ENCODE measurements at places on chromosomes 1 and 21.

DNA sequence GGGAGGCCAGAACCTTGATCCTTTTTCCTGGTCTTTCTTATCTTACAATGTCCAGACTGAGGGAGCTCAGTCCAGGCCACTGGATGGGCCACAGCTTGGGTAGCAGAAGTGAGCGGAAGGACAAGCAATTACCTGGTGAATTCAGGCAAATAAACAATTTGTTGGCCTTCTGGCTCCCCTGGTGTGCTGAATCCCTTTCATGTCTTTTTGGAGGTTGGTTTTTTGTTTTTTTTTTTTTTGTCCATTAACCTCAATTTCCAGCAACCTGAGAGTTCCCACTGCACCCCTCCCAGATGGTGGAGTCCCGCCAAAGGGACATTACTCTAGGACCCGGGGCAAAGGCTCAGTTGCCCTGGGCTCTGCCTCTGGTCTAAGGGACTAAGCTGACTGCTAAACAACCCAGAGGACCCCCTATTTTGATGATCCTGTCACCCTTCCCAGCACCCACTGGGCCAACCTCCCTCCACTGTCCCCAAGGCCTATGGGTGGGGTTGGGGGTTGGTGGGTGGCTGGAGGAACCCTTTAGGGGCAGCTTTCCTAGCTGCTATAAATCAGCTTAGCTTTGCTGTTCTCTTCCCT is 85.5 kb downstream of the KCND3 start:
- DNase-seq, result no peak

DNA sequence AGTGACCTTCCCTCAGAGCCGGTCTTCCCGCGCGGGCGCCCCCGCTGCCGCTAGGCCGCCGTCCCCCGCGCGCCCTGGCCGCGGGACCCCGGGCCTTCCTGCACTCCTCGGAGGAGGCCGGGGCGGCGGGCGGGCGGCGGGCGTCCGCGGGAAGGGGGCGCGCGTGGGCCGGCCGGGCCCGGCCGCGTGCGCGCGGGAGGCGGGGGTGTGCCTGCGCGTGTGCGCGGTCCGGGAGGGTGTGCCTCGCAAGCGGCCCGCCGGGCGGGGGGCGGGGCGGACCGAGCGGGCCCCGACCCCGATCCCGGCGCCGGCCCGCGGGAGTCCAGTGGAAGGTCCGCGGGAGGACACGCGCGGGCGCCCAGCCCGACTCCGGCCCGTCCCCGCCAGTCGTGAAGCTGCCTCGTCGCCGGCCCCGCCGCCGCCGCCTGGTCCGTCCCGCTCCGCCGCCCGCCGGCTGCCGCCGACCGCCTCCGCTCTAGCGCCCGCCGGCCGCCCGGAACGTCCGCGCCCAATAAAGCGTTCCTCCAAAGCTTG is 438 bp downstream of the MRPS6 start:
- DNase-seq, result no peak

GRCh38 chr1:23484253-23485001 is 448 bp upstream of the ASAP3 start:
- peak; percentile 97 for DNase-seq

DNA sequence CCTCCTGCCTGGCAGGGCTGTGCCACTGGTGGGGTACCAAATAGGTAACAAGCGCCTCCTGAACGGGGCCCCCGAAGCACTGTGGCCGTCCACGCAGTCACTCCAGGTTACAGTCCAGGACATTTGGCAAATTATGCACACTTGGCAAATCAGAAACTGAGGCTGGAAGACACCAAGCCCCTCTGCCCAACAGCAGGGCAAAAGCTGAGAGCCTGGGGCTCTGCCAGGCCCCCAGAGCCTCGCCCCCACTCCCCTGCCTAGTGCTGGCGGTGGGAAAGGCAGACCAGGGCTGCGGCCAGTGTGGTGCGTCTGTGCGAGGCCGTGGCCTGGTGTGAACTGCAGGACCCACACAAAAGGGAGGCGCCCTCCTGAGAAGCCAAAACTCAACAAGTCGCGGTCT is 9.4 kb downstream of the PANK4 start:
- no peak for DNase-seq

DNA sequence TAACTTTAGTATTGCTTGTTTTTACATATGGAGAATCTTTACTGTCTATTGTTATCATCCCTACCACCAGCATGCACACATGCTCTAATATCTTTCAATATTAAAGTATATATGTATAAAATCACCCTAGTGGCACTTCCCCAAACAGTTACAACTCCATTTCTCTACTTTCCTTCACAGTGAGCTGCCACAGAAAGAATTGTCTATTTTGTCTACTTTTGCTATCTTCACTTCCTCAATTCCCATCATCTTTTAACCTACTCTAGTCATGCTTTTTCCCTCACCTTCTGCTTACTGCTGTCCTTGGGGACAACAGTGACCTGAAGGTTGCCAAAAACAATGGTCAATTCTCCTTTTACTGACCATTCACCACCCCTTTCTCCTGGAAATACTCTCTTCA is 59.2 kb downstream of the VCAM1 start:
- no peak for DNase-seq

DNA sequence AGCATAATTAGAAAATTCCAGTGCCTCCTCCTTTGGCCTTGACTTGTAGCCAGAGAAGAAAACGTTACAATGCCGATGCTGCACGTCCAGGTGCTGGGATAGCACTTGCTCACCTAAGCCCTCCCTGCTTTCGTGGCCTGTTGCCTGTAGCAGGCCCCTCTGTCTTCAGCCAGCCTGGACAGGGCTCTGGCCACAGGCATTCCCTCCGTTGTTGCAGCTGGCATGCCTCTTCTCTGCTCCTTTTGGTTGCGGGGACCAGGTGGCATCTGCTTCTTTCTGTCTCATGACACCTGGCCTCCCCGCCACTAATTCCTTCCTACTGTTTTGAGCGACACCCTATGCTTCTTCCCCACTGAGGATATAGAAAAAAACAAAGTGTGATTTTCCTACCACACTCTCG is 54.6 kb upstream of the MORC3 start:
- no peak for DNase-seq

DNA sequence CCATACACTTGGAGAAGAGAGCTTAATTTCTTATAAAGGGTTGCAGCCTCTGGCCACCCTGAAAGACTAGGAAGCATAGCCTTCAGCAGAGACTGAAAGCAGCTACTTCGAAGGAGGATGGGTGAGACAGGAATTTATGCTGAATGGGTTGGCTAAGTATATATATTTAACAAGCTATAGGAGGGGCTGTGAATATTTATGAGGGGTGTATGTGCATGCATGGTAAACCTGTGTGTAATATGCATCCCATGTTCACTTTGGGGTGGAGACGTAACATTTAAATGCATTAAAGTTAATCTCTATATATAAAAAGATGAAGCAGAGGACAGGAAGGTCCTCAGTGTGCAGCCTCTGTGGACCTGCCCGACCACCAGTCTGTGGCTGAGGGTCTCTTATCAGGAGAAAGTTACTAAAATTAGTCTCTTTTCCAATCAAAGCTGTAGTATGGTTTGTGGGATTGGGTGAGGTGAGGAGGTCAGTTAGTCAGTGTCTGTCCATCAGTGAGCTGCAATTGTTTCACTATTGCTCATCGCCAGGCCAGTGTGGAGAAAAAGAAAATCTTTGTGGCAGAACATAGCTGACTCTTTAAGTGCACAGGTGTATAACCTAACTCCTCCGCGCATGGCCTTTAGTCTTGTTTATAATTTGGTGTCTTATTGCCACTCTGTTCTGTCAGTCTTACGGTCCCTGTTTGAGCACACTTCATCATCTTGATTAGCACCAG is 35.4 kb upstream of the DSCAM start:
- no peak for DNase-seq

- no peak for DNase-seq
These were observed 77.7 kb upstream of the C1orf87 start for GRCh38 chr1:60151311-60151710.

DNA sequence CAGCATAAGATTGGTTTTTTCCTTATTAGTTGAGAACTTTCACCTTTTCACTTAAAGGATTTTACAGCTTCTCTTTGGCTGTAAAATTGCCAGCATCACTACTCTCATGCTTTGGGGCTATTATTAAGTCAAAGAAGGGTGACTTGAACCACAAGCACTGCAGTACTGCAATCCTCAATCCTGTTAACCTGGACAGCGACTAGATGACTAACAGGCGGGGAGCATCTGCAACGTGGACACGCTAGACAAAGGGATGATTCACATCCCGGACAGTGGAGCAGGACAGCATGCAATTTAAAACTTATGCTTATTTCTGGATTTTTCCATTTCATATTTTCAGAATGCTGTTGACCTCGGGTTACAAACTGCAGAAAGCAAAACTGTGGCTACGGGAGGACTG is 8.1 kb downstream of the ARV1 start:
- DNase-seq, result no peak

DNA sequence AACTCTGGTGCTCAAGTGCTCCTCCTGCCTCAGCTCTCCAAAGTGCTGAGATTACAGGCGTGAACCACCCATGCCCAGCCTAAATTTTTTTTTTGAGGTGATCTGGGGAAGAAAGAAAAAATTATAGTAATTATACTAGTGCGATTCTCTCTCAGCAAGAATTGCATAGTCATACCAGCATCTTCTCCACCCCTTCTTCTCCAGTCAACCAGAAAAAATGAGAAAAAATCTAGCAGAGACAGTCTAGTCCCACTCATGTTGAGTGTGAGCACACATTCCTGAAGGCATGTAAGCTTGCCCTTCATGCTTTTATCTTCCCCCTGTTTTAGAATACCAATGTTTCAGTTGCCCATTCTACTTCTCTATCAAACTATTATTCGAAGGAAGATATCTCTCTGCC is 207.6 kb downstream of the S1PR1 start:
- no peak for DNase-seq

DNA sequence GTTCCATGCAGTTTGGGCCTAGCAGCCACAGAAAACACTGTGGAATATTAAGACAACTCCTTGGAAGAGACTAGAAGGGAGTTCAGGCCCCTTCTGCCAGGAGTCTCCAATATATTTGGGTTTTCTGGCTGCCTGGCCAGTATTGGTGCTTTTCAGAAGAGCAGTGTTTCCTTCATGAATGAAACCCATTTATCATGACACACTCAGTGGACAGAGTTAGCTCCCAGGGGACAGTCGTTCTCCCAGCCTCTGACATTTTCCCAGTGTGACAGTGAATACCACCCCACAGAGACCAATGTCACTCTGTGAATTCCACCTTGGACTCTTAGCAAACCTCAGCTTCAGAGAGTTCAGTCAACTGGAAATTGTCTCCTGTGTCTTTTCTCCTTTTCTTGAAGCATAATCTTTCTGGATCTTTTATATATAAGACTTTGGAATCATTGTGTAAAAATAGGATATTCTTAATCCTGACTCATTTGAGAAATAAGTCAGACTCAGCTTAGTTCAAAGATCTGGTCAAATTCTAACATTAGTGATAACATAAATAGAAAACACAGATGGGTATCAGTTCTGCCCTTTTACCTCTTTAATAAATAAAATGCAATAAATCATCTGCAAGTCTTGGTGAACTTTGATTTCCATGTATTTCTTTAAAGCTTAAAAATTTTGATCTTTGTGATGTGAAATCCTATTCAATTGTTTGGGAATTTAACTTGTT is 40.4 kb downstream of the GNG12 start:
- no peak for DNase-seq

DNA sequence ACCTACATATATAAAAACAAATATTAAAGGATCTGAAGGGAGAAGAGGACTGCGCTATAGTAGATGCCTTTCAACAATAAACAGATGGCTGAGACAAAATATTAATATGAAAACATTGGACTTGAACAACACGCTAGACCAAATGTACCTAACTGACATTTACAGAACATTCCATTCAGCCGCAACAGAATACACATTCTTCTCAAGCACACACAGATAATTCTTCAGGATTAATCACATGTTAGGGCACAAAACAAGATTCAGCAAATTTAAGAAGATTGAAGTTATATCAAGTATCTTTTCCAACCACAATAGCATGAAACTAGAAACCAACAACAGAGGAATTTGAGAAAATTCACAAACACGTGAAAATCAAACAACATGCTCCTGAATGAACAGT is 741.4 kb downstream of the ADGRL2 start:
- no peak for DNase-seq

DNA sequence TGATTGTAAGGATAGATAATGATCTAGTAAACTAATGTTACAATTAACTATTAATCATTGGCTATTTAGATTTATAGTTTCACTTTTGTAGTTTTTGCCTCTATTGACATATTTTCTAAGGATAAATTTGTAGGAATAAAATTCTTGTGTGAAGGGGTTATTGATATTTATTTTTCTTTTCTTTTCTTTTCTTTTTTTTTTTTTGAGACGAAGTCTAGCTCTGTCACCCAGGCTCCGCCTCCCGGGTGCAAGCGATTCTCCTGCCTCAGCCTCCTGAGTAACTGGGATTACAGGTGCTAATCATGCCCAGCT is 24.0 kb upstream of the DISC1 start:
- no peak for DNase-seq

GRCh38 chr1:10708757-10709156 is 87.7 kb downstream of the CASZ1 start:
- no peak for DNase-seq

- peak; percentile 9 for DNase-seq
These were observed 578.5 kb upstream of the ZP4 start for GRCh38 chr1:238469146-238469631.

GRCh38 chr1:187517546-187517945 is 688.8 kb downstream of the PLA2G4A start:
- no peak for DNase-seq

DNA sequence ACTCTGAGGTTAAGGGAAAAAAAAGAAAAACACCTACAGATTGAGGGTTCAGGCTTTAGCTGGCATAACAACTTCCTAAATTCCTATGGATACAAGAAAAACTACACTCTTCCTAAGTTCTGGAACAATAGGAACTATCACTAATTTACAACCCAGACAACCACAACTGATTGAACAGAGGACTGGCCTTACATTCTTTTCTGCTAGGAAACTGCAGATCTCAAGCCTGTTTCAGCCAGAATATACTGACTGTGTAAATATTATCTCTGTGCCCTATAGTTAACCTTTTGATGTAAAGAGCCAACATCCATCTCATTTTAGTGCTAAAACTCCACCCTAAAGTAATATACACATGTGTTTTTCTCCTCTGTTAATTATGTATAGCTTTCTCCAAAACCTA is 1186.5 kb upstream of the TMPRSS15 start:
- DNase-seq, result no peak

- DNase-seq, result no peak
These were observed 53.2 kb downstream of the SYT2 start for GRCh38 chr1:202656951-202657646.

DNA sequence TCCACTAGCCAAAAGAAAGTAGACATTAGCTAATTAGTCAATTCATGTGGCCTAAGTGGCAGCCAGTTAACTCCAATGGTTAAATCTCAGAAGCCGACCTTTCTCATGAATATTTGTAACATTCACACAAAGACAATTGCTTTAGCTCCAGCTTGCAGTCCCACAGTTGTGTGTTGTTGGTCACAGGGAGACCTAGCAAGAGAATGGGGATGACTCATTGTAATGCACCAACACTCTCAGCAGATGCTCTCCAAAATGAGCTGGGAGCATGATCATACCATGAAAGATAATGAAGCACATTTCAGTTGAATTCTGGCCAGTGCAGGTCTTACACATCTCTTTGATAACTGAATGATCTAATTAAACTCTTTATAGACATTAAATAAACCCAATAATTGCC is 160.4 kb downstream of the HLX start:
- DNase-seq, result no peak
